ENCODE measurements at places on chromosomes 12 and 14.

- no peak for DNase-seq
These were observed 35.9 kb downstream of the ALDH1L2 start for GRCh38 chr12:105048315-105048714.

GRCh38 chr12:104049903-104050356, at the start of gene GLT8D2:
Gene GLT8D2, minus strand, starts transcription at chr12:104050187. Its CDS starts 30,539 bp downstream, at chr12:104019648.
- no peak for DNase-seq

DNA sequence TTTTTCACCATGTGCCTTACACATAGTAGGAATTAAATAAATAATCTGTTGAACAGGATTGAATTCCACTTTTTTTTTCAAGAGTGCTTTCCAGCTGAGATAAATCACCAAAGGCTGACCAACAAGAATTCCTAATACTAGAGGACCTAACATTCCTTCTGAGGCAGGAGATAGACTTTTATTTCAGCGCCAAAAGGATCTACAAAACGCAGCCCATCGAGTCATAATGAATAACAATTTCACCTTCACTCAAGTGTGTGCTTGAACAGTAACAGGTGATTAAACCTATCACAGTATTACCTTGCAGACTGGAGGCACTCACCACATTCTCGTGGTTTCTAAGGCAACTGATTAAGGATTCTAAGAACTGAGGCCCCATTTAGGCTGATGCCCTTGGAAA, 224.3 kb upstream of the ATP2B1 start:
- DNase-seq: no peak

DNA sequence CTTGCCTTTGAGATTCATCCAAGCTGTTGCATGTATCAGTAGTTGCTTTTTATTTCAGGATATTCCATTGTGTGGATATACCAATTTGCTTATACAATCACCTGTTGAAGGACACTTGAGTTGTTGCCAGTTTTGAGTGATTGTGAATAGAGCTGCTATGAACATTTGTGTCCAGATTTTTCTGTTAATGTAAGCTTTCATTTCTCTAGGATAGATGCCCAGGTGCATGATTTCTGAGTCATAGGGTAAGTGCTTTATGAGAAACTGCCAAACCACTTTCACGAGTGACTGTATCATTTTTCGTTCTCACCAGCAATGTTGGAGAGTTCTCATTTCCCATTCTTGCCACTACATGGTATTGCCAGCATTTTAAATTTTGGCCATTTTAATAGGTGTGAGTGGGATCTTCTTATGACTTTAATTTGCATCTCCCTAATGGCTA, 434.6 kb upstream of the RGS6 start:
- DNase-seq: no peak

- DNase-seq: no peak
These were observed 4.8 kb downstream of the DGKA start for GRCh38 chr12:55935738-55936151.

DNA sequence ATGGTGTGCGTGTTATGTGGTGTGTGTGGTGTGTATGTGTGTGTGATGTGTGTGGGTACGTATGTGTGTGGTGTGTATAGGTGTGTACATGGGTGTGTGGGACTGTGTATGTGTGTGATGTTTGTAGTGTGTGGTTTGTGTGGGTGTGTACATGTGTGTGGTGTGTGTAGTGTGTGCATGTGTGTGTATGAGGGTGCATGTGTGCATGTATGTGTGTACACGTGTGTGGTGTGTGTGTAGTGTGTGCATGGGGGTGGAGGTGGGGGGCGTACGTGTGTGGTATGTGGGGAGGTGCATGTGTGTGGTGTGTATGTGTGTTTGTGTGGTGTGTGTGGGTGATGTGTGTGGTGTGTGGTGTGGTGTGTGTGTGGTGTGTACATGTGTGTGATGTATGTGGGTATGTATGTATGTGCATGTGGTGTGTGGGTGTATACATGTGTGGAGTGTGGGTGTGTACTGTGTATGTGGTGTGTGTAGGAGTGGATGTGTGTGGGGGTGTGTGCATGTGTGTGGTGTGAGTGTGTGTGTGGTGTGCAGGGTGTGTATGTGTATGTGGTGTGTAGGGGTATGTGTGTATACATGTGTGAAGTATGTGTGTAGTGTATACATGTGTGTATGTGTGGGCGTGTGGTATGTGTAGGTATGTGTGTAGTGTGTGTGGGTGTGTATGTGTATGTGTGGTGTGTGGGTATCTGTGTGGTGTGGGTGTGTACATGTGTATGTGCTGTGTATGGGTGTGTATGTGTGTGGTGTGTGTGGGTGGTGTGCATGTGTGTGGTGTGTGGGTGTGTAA, 119.8 kb upstream of the GSC start:
- DNase-seq: no peak

DNA sequence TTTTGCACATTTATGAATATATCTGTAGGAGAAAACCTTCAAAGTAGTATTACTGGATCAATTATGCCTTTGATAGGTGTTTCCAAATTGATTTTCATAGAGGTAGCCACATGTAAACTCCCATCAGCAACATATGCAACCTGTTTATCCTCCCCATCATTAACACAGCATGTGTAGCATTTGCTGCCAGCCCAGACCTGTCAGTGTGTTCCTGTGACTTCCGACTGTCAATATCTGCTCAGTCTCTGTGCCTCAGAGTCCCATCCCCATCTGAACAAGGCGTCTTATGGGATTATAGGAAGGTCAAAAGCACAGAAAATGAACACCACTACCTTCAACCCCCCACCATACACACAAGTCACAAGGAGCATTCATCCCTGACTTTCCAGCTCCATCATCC, 9.5 kb upstream of the CAPRIN2 start:
- no peak for DNase-seq

GRCh38 chr14:70685474-70686197, 43.9 kb downstream of the TTC9 start:
- no peak for DNase-seq

DNA sequence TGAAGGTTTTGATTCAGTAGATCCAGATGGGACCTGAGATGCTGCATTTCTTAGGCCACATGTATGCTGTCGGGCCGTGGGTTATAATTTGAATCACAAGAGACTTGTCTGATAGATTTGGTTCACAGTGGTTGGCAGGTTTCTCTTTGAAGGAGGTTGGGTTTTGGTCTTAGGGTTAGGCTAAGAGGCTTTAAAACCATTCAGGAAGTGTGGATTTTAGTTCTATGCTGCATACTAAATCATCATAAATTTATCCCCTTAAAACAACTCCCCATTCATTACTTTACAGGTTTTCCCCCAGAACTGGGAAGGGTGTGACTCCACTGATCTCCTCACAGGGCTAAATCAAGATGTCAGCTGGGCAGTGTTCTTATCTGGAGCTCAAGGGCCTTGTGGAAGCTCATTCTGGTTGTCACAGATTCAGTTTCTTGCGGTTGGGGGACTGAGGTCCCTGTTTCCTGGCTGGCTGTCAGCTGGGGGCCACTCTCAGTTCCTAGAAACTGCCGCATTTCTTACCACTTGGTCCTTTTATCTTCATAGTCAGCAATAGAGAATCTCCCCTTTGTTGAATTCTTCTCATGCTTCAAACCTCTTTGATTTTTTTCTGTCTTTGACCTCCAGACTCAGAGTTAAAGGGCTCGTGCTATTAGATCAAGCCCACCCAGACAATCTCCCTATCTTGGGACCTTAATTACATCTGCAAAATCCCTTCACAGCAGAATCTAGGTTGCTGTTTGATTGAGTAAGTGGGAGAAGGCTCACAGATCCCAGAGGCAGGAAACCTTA, 20.6 kb upstream of the PCNX1 start:
- DNase-seq: no peak

- no peak for DNase-seq
These were observed 5.1 kb downstream of the MTRFR start for GRCh38 chr12:123238330-123238682.

- no peak for DNase-seq
These were observed 26.8 kb upstream of the CCDC60 start for GRCh38 chr12:119307747-119308146.

DNA sequence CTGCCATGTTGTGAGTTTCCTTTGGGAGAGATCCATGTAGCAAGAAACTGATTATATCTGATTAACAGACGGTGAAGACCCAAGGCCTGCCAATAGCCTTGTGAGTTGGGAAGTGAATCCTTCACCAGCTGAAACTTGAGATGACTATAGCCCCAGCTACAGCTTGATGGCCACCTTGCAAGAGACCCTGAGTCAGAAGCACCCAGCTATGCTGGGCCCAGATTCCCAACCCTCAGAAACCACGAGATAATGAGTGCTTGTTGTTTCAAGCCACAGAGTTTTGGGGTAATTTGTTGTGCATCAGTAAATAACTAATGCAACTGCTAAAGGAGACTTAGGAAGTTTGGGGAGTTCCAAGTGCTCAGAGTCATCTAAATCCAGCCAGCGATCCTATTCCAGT, 80.3 kb downstream of the AVPR1A start:
- no peak for DNase-seq

DNA sequence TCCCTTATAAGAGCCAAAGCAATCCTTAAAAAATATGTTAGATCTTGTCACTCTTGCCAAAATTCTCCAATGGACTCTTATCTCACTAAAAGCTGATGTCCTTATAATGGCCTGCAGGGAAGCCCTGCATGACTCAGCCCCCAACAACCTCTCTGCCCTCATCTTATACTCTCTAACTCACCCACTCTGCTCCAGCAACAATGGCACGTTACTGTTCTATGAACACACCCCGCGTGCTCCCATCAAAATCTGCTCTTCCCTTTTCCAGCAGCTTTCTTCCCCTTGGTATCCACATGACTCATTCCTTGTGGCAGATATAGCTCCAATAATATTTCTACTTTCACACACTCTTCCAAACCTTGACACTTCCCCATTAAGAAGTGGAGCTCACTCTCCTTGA, 108.1 kb downstream of the DENND5B start:
- DNase-seq: no peak
